Stimulated activated CD4-positive, alpha-beta T cell treated with anti-CD3 and anti-CD28 coated beads, Interleukin-2, amount 100 ng/mL, for 24 hours (primary cell): ENCODE measurements at places on chromosomes 1 and 21.
A peak's percentile ranks its signal among the peaks of the same experiment; 100 is the strongest.

- DNase-seq, result no peak
Measured at GRCh38 chr1:67355745-67356424, 48.2 kb downstream of the IL12RB2 start.

GRCh38 chr21:42107177-42107880, 36.2 kb downstream of the UMODL1 start:
- DNase-seq, result no peak

DNA sequence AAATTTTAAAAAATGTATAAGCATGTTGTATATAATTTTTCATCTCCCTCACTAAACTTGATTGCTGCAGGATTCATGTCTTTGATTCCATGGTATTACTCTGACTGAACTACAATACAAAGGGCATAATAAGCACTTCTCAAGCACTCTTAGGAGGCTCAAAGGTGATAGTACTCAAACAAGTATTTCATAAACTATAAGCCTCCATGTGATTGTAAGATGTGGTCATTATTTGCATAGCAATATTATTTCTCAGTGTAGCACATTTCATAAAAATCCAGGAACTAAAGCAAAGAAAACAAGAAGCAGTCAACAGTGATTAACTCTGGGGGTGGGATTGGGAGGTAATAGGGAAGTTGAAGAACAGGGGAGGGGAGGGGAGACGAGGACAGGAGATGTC, 106.2 kb upstream of the DPT start:
- DNase-seq, result no peak

GRCh38 chr1:27284425-27285273, 37.3 kb upstream of the TMEM222 start:
- DNase-seq, result peak; percentile 96

- DNase-seq, result no peak
Measured at GRCh38 chr1:177585302-177586220, 384.3 kb downstream of the SEC16B start.

DNA sequence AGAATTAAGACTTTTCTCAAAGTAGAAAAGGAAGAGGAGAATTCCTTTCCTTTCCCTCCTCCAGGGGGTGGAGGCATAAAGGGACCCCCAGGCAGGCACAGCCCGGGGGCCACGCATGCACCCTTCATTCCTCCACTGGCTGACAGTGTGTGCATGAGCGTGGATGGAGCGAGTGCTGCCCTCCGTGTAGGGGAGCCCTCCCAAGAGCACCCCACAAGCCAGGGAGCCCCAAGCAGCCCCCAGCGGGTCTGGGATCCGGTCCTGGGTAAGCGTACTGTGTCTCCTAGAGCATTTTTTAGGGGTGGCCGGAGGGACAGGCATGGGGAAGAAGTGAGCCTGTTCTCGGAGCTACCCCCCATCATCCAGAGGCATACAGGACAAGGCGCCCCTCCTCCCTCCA, 120.5 kb downstream of the SIK1 start:
- no peak for DNase-seq

DNA sequence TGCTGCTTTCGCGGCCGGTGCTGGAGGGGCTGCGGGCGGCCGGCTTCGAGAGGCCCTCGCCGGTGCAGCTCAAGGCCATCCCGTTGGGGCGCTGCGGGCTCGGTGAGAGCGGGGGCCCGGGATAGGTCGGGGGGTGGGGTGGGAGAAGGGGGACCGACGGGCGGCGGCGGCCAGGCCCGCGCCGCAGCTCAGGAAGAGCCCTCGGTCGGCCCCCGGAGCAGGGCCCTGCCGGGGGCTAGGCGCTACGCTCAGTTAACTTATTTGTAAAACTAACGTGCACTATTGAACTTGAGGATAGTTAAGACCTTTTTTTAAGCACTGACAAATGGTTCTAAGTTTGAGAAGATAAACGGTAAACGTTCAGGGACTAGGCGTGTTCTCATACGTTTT, 418 bp downstream of the DDX20 start:
- DNase-seq, result no peak

- DNase-seq, result no peak
Measured at GRCh38 chr1:228404107-228404720, 2.4 kb downstream of the TRIM11 start.

GRCh38 chr1:25688390-25689119, 72.0 kb downstream of the MAN1C1 start:
- DNase-seq, result no peak

- DNase-seq, result no peak
Measured at GRCh38 chr1:145751491-145752037, 32.3 kb downstream of the CD160 start.

DNA sequence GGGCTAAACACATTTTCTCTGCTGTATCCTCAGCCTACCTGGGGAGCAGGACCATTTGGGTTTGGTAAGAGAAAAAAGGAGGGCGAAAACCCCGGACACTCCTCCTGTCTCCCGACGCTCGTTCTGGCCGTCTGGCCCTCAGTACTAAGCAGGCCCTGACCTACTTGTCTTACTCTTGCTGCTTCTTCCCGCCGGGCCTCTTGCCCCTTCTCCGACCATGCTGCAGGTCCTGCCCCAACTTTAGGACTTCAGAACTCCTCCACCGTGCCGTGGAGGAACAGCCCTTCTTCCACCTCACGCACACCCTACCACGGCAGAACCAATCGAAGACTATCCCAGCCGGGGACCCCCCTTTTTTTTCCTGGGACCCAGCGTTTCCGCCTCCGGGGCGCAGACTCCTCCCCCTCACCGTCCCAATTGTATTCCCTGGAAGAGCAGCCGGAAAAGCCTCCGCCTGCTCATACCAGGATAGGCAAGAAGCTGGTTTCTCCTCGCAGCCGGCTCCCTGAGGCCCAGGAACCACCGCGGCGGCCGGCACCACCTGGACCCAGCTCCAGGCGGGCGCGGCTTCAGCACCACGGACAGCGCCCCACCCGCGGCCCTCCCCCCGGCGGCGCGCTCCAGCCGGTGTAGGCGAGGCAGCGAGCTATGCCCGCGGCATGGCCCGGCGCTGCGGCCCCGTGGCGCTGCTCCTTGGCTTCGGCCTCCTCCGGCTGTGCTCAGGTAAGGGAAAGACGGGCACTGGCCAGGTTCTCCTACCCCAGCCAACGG, at the start of gene CHRNB2:
Gene CHRNB2 (plus strand): TSS at position 393 of the 771 bp plus-strand sequence. CDS start 267 bp downstream, at position 660.
- peak; percentile 78 for DNase-seq

DNA sequence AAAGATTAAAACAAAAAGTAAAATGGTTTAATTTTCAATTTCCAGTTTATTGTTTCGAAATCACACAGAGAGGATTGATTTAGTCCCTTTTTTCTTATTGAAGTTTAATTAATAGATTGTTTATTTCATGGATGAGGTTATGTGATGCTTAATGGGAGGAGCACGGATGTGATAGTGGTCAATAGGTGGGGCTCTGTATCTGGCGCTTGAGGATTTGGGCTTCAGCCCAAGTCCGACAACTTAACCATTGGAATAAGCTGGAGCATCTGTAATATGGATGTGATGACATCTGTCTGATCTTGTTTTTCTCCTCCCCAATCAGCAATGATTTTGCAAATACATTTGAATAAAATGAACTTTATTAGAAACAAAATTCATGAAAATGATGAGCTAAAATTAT, 169.2 kb downstream of the LYPLAL1 start:
- DNase-seq, result no peak

- DNase-seq, result no peak
Measured at GRCh38 chr1:192747301-192747700, 61.5 kb upstream of the RGS2 start.

- no peak for DNase-seq
Measured at GRCh38 chr1:1239227-1239613, 7.2 kb downstream of the B3GALT6 start.

- peak; percentile 85 for DNase-seq
Measured at GRCh38 chr1:16187748-16188401, 24.6 kb downstream of the ARHGEF19 start.

DNA sequence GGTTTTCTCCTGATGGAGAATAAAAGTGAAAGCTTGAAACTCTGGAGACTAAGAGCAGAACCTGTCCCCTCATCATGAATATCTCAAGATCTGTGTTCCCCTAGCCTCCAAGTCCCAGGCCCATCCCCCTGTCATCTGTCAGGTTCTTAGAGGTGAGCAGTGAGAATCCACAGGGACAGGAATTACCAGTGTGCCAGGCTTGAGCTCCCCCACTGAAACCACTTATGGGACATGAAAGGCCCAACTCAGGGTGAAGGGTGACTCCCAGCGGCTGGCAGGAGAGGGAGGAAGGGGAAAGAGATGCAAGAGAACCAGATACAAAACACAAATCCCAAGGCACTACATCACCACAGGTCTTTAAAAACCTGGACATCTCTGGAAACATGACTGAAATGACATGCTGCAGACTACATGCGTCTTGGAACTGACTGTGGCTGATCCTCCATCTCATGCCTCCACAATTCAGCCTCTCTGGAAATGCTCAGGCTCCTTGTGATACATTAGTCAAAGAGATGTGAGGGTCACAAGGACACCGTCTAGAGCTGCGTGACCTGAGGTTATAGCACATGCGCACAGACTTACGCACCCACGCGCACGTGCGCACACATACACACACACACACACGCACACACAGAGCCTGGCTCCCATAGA, 6.8 kb upstream of the LY9 start:
- DNase-seq, result no peak

GRCh38 chr1:224358237-224358636, 1.6 kb downstream of the CNIH4 start:
- no peak for DNase-seq

DNA sequence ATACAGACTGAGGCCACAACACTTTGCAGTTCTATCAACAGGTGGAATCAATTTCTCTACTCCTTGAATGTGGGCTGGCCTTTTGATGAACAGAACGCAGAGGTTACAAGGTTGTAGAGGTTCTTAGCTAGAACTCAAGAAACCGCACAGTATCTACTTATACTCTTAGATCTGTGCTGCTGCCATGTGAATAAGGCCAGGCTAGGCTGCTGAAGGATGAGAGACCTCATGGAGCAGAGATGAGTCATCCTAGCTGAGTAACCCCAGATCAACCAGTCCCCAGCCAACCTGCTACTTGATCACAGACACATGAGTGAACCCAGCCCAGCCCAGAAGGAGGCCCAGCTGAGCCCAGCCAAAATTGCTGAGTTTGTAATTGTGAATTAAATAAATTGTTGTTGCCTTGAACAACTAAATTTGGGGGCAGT, 35.3 kb upstream of the BCAR3 start:
- no peak for DNase-seq

GRCh38 chr1:180796897-180797640, 115.6 kb upstream of the KIAA1614 start:
- no peak for DNase-seq

DNA sequence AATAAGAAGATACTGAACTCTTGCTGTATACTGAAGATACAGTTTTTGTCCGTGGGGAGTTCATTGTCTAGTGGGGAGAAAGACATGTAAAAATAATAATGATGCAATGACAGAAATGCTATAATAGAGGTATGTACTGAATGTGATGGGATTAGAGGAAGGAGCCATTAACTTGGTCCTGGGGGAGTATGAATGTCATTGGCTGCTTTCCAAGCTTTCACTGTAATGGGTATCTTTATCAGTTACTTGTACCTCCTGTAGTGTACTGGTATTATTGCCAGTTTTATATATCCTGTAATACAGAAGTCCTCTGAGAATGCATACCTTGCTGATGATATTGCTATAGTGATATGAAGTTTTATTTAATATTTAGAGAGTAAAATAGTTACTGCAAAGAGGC, 7.4 kb downstream of the BTBD8 start:
- DNase-seq, result no peak

GRCh38 chr1:44072204-44072603, 40.9 kb upstream of the SLC6A9 start:
- DNase-seq, result no peak

- no peak for DNase-seq
Measured at GRCh38 chr1:36942148-36942547, 92.2 kb downstream of the GRIK3 start.

DNA sequence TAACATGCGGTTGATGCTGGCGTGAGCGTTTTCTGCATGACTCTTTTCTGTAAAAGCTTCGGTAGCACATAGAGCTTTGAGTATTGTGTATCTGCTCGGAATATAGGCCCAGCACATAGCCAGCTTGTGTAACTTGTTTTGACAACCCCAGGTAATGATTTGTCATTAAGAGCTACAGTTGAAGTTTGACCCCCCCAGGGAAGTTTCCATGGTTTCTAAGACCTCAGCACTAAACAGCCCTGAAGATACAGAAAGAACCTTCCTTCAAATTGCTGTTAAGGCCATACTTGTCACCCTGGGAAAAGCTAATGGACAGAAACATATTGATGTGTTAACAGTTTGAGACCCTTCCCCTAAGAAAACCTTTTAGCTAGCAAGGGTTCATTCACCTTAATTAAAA, 380.7 kb downstream of the PRDM2 start:
- DNase-seq, result no peak

DNA sequence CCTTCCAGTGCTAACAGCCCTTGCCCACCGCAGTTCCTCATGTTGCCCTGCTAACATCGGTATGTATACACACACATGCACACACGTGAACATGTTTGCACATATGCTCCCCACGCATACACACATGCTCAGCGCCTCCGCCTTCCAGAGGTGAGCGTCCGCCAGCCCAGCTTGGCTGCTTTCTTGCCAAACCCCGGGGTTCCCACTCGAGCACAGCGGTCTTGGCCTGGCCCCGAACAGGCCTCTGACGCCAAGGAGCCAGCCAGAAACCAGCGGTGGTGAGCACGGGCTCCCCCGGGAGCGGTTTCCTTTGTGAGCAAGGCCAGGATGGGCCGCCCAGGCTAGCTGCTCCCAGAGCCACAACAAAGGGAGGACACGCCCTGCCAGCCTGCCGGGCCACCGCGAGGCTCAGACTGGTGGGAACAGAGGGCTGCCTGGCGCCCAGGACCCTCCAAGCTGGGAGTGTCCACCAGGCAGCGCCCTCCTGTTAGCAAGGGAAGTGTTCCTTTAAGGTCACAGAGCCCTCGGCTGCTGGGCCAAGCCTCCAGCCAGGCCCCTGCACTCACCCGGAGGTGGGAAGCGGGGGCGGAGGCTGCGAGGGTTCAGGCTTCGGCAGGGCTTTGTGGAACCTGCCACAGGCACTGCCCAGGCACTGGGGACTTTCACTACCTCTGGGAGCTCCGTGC, 65.4 kb downstream of the ALPL start:
- no peak for DNase-seq

GRCh38 chr1:78254517-78254916, 208.8 kb downstream of the GIPC2 start:
- no peak for DNase-seq

- DNase-seq, result no peak
Measured at GRCh38 chr1:172185211-172185610, 235.3 kb upstream of the C1orf105 start.

DNA sequence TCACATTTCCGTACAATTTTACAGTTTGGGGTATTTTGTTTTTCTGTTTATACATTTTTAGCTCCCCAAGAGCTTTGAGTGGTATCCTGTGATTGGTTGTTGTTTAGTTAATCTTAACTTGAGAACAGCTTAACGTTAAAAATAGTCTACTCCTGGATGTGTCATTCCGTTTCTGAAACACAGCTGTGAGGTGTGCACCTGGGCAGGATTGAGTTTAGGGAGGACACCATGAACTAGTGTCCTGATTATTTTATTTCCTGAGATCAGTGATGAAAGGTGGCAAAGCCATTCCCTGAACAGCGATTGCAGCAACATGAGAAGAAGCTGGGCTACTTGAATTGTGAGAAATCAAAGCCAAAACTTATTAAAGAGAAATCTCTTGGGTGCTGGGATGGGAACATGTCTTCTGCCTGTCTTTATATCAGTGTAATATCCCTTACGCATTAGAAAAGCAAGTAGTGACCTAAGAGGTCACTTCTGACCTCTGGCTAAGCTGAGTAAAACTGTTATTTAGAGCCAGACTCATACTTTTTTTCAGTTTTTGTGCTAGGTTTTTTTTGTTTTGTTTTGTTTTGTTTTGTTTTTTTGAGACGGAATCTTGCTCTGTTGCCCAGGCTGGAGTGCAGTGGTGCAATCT, 43.4 kb downstream of the ZBTB40 start:
- DNase-seq, result no peak

- DNase-seq, result peak; percentile 51
Measured at GRCh38 chr1:198934901-198935305, 296.1 kb downstream of the PTPRC start.
